ENCODE measurements at places on chromosomes 5 and 9. TPM values are rescaled to one million over a fixed set of nuclear protein-coding genes. Genes with fewer than 3 reads are reported as not detected.

- no peak for DNase-seq
- H3K4me1 ChIP-seq = no peaks in the 10 kb centered on the region
- H3K27ac ChIP-seq = no peak overlapping the region
- no peak overlapping the region for H3K4me3 ChIP-seq
- no peaks in the 10 kb centered on the region for H3K27me3 ChIP-seq
Measured at GRCh38 chr9:73121375-73121935, 30.2 kb upstream of the ANXA1 start.

Gene FAM153A
- total RNA-seq = 0.37 TPM

DNA sequence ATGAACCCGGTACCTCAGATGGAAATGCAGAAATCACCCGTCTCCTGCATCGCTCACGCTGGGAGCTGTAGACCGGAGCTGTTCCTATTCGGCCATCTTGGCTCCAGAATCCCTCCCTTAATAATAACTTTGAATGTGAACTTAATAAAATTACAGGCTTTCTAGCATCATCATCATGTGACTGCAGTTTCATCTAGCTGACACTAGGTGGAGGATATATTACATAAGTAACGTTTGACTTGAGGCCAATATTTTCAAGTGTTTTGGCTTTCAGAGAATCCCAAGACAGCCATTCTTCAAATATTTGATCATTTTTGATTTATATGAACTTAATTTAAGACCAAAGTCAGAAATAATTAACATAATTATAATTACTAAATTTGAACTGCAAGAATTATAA, 474.9 kb upstream of the CDH10 start:
- DNase-seq = no peak
- no peak overlapping the region for H3K27ac ChIP-seq
- H3K4me3 ChIP-seq = no peak overlapping the region
- no peaks in the 10 kb centered on the region for H3K36me3 ChIP-seq
- no peaks in the 10 kb centered on the region for H3K27me3 ChIP-seq

Gene FCN2
- total RNA-seq = 70.5 TPM

- no peak overlapping the region for H3K27ac ChIP-seq
- no peaks in the 10 kb centered on the region for H3K27me3 ChIP-seq
Measured at GRCh38 chr9:91904588-91905236, 45.3 kb downstream of the ROR2 start.

DNA sequence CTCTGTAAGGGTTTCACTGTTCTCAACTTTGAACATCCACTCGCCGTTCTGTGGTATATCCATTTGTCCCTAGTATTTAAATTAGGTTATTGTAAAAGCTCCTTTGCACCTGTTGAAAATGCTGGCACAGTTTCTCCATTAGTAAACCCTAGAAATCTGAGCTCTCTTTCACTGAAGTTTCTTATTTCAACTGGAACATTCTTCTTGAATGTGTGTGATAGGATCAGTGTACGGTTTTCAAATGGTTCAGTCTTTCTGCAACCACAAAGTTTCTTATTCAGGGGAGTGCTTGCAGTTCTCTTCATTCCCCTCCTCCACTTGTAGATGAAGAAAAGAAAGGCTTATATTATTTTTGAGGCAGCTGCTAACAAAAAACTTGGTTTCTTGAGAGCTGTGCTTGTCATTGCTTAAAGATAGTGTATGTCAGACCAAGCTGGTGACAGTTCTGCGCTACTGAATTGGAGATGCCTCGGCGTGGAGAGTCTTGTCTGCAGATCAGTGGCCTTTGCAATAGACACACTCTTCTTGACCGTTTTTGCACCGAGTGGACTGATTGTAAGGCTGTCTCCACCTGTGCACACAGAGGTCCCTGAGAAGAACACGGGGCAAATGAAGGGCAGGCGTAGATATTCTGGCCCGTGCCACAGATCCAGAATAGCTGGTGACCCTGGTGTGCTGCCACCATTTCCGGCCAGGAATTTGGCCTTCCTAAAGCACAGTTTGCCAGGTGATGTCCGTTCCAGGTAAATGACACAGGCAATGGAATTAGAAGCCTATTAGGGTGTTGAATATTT, 102.2 kb downstream of the TRIO start:
- H3K36me3 ChIP-seq = no peaks in the 10 kb centered on the region
- no peaks in the 10 kb centered on the region for H3K27me3 ChIP-seq
- no peak for DNase-seq
- H3K27ac ChIP-seq = no peak overlapping the region
- peaks cover 9% of the 10 kb centered on the region for H3K4me1 ChIP-seq
- no peak overlapping the region for H3K4me3 ChIP-seq

DNA sequence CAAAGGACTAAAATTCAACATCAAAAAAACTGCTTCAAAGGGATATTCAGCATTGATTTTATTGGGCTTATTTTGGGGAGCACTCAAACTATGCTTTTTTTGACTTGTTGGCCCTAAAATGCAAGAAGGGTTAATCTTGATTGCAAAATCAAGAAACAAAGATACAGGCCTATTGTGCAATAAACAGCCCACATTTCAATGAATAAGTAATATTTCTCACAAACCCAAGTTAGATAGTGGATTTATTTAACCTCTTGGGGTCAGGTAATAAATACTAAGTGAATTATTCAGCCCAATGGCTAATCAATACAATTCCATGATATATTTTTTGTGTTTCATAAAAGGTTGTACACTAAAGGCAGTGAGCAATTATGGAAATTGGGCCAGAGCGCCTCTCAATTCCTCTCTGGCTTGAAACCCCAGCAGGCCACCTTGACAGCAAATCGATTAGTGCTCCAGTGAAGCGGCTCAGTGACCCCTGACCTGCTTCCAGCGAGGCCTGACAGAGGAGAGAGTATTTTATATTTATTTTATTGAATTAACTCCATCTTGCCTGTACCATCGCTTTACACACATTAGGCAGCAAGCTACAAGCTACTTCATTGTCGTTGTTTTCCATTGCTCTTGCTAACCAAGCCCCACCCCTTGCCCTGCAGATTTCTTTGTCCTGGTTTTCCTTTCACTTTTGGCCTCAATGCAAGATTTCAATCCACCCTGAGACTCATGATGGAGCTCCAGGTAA, 65.5 kb downstream of the EBF1 start:
- no peaks in the 10 kb centered on the region for H3K36me3 ChIP-seq
- H3K27me3 ChIP-seq = no peaks in the 10 kb centered on the region
- H3K27ac ChIP-seq = no peak overlapping the region

Gene IGFBPL1
- 0.33 TPM for total RNA-seq

DNA sequence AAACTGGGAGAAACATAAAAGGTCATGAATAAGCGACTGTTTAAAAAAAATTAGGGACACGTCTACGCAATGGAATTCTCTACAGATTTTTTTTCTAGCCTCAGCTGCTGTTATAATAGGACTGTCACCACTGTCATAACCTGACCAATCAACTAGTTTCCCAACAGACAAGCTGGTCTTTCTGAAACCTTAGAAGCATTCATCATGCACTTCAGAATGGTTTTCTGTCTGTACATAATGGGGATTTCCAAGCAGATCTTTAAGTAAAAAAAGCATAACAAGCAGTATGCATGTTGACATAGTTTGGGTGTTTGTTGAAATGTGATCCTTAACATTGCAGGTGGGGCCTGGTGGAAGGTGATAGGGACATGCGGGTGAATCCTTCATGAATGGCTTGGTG, 58.3 kb upstream of the SEMA6A start:
- DNase-seq = no peak
- no peak overlapping the region for H3K4me3 ChIP-seq
- H3K27ac ChIP-seq = no peak overlapping the region
- no peaks in the 10 kb centered on the region for H3K27me3 ChIP-seq

- no peak overlapping the region for H3K4me3 ChIP-seq
- DNase-seq = no peak
- H3K4me1 ChIP-seq = no peaks in the 10 kb centered on the region
- H3K36me3 ChIP-seq = no peaks in the 10 kb centered on the region
- H3K27ac ChIP-seq = no peak overlapping the region
- H3K27me3 ChIP-seq = no peaks in the 10 kb centered on the region
Measured at GRCh38 chr9:6723881-6724420, 33.8 kb upstream of the KDM4C start.

DNA sequence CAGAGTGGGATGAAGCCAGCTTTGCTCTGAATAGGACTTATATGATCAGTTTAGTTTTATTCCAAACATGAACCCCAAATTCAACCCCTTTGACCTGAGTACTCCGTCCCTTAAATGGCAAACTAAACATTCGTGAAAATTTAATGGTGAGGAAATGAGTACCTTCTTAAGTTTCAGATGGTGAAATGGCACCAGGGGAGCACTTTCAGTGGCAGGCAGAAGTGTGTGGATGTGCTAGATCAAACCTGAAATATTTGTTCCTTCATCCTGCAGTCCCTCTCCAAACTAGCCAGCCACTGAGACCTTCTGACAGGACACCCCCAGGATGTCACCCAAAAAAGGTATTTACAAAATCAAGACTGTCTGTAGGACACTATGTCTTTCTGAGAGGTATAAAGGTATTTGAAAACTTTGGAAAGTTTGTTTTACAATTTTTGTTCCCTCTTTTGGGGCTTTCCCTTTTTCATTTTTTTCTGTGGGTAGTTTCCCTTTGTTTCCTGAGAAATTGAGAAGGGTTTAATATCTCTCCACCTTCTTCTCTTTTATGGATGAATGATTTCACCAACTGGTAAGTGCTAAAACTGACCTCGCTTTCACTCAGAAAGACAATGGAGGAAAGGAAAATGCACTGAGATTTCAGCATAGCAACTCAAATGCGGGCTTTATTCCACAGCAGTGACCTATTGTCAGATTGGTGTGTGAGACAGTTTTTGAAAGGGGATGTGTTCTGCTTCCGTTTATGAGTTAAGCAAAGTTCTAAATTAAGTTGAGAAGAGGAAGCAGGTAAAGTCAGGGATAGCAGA, 127.1 kb downstream of the TMC1 start:
- no peaks in the 10 kb centered on the region for H3K27me3 ChIP-seq
- no peaks in the 10 kb centered on the region for H3K4me1 ChIP-seq
- no peak overlapping the region for H3K4me3 ChIP-seq
- DNase-seq = no peak
- no peaks in the 10 kb centered on the region for H3K36me3 ChIP-seq

All from right lobe of liver (tissue), 6 donors.